Fibroblast of upper back skin (primary cell): ENCODE measurements at places on chromosomes 1 and 21.
A peak's percentile ranks its signal among the peaks of the same experiment; 100 is the strongest.

- DNase-seq = peak; percentile 53
Observed at GRCh38 chr1:178168536-178168935, 74.6 kb downstream of the RASAL2 start.

DNA sequence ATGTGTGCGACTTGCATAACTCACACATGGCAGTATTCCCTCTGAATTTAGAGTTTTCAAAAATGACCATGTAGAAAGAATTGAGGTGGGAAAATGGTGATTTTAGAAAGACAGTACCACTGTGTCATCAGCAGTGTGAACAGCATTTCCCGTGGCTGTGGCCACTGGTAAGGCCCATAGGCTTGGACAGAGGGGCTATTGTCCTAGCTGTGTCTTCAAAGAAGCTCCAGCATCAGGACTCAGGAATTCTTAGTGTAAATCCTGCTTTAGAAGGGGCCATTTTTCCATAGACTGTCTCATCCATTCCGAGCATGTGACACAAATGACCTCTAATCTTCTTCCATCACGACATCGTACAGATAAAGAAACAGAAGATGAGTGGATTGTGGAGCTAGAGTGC is 119.3 kb upstream of the BACE2 start:
- no peak for DNase-seq

DNA sequence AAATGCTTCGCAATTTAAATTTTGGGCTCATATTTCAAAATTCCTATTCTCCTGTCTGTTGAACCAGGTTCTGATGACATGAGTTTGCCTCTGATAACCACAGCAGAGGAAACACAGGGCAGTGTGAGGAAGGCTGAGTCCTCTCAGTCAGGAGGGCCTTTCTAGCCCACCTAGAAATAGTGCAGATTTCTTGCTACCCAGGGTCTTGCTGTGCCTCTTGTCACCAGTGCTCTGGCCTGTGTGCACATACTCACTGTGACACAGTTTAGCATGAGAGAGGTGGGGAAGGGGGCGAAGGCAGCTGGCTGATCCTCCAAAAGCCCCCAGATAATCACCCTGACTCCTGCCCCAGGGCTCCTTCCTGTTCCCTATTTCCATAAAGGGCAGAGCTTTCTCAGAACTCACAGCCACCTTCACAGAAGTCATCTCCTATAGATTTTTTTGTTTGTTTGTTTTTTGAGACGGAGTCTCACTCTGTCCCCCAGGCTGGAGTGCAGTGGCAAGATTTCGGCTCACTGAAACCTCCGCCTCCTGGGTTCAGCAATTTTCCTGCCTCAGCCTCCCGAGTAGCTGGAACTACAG is 23.7 kb downstream of the ERRFI1 start:
- no peak for DNase-seq

DNA sequence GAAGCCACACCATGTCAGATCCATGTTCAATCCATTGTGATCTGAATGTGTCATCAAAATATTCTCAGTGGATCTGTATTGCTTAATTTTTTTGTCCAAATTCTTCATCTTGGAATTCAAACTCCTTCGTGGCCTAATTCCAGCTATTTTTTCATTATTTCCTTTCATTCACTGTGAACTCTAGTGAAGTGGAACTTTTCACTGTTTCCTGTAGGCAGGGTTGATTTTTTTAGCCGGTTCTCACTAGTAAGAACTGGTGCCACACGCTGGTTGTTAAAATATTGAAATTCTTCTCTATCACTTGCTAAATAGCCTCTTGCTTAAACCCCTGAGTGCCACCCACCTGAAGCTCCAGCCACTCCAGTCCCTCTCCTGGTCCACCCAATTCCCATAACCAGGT is 7.6 kb upstream of the S100A11 start:
- DNase-seq = peak; percentile 21

DNA sequence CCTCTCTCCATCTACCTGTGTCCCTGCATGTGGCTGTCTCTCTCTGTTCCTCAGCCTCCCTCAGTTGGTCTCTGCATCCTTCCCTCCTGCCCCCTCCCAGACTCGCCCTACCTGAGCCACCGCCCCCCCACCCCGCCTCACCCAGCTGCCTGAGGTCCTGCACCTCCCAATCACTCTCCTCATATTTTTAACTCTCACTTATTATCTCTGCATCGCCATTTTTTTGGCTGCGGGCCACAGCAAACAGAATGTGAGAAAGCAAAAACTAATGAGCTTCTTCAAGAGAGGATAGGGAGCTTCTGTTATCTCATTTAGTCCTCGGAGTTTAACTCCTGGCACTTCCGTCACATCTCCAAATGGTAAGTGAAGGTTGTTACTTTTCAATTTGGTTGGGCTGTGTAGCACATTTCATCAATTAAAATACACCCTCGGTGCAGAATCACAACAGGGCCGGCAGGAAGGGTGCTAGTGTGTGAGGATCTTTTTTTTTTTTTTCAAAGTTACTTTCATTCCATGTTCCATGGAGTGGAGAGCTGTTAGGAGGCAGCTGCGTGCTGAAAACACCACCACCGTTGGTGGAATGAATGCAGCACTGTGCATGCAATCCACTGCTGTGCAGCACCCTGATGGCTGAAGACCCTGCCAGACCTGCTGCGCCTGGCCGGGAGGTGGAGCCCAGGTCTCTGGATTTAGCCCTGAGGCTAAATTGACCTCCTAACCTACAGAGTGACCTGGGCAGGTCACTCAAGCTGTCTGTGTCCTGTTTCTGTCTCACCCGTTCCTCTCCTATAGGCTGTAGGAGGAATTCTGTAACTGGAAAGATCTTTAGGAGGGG is 157.2 kb upstream of the NFIA start:
- no peak for DNase-seq

- DNase-seq = no peak
Observed at GRCh38 chr1:28815533-28816185, 3.7 kb downstream of the OPRD1 start.

DNA sequence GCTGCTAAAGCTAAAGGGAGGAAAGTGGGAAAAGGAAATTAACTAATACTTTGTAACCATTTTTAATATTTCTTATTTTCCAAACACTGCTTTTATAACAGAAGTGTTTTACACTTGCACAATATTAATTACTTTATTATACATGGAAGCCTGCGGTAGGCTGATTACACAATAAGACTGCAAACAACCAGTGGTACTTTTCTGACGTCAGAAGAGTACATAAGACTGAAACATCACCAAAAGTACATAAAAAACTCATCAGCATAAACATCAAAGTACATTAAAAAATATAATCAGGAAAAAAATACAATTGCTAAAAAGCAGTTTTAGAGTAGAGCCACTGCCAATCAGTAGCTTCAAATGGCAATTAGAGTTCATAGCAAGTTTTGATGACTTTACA is 4.6 kb downstream of the ZNF281 start:
- DNase-seq = no peak

- DNase-seq = no peak
Observed at GRCh38 chr1:211535346-211535745, 43.4 kb upstream of the RD3 start.

DNA sequence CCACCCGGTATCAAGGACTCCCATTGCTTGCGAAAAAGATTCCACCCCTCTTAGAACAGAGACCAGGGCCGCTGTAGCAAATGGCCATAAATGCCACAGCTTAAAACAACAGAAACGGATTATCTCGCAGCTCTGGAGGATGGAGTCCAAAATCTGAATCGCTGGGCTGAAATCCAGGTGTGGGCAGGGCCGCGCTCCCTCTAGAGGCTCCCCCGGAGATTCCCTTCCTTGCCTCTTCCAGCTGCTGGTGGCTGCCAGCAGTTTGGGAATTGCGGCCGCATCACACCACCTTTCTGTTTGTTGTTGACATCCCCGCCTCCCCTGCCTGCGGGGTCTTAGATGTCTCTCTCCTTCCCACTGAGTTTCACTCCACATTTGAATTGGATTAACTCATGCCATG is 15.6 kb downstream of the PDE9A start:
- DNase-seq = peak; percentile 4

- no peak for DNase-seq
Observed at GRCh38 chr1:61490924-61491323, 234.0 kb downstream of the TM2D1 start.

- no peak for DNase-seq
Observed at GRCh38 chr1:30863858-30864604, 44.5 kb downstream of the SDC3 start.

GRCh38 chr1:174023440-174023839 is 1.3 kb upstream of the RC3H1 start:
- DNase-seq = no peak

DNA sequence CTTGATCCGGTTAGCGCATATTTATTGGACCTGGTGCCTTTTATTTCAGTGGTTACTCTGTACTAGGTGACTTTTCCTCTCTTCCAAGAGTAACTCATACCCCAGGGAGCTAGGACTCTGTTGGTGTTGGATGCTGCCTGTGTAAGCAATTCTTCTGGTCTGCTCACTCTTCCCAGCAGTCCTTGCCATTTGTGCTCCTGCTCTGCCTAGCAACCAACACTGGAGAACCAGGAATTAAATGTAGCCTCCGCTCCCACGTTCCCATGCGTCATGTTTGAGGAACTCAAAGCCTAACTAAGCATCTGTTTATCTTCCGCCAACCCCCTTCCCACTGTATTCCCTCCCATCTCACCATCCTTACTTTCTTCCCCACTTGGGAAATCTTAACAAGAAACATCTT is 65.7 kb upstream of the RAVER2 start:
- DNase-seq = no peak

- no peak for DNase-seq
Observed at GRCh38 chr21:27108701-27109100, 141.8 kb upstream of the ADAMTS5 start.

DNA sequence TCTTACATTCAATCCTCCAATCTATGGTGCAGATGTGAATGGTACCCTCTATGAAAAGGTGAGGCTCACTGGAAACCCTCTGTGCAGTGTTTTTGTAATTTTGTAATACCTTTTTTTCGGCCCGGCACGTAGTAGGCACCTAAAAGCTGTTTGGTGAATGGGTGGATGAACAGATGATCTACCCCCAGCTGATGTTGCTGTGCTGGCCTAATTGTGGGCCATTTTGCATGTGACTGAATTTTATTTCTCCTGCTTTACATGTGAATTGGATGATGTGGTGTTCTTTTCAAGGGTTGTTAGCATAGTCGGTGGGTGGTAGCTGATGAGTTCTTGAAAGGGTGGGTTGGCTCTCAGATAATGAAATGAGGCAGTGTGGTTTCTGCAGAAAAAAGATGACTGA is 10.4 kb downstream of the KDM4A start:
- no peak for DNase-seq

DNA sequence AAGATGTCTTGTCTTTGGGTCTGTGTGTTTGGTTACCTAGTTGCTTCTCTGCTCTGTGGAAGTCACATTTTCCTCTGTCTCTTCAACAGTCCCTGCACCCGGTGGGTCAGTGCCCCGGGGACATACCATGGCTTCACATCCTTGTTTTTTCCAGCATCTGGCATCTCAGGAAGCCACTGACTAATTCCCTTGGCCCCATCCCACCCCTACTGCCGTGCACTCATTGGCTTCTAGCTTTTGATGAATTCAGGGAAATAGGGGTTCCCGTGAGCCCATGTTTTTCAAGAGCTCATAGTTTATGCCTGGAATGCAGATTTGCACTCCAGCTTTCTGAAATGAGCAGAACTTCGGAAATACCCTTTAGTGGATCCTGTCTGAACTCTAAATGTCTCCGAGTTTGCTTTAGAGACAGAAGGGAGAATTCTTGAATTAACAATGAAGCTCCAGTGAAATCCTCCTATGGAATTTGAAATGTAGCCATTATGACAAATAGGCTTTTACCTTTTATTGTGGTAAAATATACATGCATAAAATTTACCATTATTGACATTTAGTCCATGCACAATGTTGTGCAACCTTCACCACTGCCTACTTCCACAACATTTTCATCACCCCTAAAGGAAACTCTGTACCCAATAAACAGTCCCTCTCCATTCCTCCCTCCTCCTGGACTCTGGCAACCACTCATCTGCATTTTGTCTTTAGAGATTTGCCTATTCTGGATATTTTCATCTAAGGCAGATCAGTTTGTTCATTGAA is 67.5 kb downstream of the CLIC6 start:
- peak; percentile 32 for DNase-seq

GRCh38 chr1:246460406-246460805 is 46.7 kb downstream of the SMYD3 start:
- DNase-seq = no peak

GRCh38 chr21:42079939-42080787 is 9.0 kb downstream of the UMODL1 start:
- peak; percentile 78 for DNase-seq

DNA sequence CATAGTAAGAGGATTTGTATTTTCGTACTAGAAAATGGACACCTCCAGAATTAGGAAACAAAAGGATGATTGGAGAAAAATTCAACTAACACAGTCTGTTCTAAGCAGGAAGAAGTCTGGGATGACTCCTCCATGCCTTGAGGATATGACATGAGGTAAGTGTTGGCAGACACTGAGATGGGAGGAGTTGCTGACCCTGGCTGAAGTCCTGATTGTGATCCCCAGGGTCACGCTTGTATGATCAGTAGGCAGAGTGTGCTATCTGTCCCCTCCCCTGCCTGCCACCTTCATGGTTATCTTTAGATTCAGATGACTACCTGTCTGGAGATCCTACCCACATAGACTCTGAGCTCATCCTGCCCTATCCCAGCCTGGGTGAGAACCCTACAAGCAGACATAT is 249.1 kb downstream of the C1orf94 start:
- DNase-seq = no peak

- peak; percentile 18 for DNase-seq
Observed at GRCh38 chr1:233168384-233168783, 127.1 kb downstream of the PCNX2 start.

DNA sequence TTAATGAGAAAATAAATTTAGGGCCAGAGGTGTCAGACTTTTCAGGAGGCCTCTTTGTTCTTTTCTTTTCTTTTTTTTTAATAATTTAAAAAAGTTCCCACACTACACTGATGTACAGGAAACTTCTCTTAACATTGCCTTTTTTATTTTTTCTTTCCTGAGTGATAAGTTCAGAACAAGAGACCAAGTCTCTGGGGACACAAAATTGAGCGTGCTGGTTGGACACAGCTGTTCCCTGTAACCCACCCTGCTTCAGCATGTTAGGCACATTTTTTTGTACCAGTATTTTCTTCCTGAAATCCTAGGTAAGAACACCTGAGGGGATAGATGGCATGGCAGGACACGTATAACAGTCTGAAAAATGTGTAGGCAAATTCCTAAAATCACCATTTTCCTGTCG is 50.1 kb downstream of the PBX1 start:
- DNase-seq = no peak

- no peak for DNase-seq
Observed at GRCh38 chr1:6578624-6579373, 995 bp upstream of the ZBTB48 start.

GRCh38 chr1:29176576-29176975 is 5.1 kb downstream of the SRSF4 start:
- DNase-seq = peak; percentile 53

GRCh38 chr1:58580186-58580585 is 3.1 kb upstream of the TACSTD2 start:
- no peak for DNase-seq
